ENCODE measurements at places on chromosomes 7 and 10.

DNA sequence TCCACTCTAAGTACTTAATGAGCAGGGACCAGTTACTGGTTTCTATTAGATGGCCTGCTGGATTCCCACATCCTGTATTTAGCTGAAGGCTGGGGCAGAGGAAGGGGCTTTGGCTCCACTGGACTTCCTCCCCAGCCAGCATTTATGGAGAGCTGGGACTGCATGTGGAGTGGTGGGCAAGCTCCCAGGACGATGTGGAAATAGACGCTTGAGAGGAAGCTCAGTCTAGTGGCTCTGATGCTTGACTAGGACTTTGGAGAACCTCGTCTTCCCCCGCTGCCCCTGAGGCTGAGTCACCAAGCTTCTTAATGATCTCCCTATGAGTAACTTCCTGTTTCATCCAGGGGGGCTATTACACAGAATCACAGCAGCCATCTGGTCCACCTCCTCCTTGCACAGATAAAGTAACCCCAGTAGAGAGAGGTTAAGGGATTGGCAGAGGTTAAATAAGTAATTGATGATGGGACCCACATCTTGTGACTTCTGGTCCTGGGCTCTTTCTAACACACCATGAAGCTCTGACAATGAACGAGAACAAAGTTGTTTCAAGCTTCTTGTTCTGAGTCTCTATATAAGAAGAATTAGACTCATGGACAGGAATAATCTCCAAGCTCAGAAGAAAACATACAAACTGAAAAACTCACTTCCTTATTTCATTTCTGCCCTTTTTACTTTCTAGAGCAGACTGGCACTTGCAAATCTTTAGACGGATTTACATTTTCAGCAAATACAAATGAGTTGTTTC lies 126.2 kb downstream of the PRPF18 start:
- no peak for DNase-seq

DNA sequence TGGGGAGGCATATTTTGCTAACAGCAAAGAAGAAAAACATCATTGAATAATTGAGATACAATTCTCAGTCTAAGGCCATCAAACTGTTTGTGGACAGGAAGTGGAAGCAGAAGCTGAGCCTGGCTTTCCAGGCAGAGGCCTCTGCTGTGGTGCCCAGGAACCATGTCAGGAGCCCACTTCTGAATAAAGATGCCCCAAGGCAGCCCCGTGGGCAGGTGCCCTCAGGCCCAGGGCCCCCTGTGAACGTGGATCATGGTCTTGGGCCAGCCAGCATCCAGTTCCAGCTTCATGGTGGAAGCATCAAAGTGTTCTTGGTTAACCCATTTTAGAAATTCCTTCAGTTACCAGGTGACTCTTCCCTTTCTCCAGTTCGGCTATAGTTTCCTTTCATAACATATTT lies 346.8 kb downstream of the PTPRN2 start:
- DNase-seq, result no peak

DNA sequence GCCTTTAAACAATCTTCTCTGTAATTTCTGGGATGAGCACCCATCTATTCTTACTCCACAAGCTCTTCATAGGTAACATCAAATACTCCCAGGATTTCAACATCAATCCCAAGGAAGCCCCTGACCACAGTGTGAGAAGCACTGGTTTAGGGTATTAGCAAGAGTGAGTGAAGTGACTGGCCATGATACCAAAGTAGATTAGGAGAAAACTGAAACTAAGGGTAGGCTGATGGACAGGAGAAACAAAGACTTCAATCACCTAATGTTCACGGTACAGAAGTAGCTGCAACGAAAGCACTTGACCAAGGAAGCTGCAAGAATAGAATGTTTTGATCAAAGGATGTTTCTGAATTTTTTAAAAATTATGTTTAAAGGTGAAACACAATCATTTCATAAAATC lies 49.8 kb downstream of the LMBR1 start:
- DNase-seq, result no peak

- no peak for DNase-seq
These were observed 20.9 kb upstream of the BTBD16 start for GRCh38 chr10:122249991-122250750.

- DNase-seq, result no peak
These were observed 184.0 kb upstream of the INHBA start for GRCh38 chr7:41886901-41887311.

GRCh38 chr10:29669149-29669548 lies 34.4 kb upstream of the SVIL start:
- DNase-seq, result no peak

- no peak for DNase-seq
These were observed 122.9 kb upstream of the PPIF start for GRCh38 chr10:79224263-79224949.

DNA sequence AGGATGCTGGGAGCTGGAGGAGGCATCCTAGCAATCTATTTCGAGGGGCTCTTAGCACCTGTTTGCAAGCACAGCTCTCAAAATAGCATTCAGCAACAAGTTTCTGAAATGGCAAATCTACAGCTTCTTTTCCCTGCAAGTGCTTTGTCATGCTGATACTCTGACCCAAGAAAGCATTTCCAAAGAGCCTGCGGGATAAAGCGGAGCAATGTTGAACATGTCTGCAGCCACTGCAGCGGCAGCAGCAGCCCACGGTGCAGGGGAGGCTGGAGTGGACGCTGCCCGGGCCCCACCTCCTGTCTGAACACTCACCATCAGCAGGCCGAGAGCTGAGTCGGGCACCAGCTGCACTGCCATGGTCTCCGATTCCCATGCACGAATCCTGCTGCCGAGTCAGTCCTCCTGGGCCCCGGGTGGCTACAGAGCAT lies 964 bp downstream of the FRMD4A start:
- no peak for DNase-seq

- DNase-seq, result no peak
These were observed 35.3 kb downstream of the ABCB5 start for GRCh38 chr7:20650782-20651181.

- DNase-seq, result no peak
These were observed 157.8 kb downstream of the ANLN start for GRCh38 chr7:36547416-36547815.

DNA sequence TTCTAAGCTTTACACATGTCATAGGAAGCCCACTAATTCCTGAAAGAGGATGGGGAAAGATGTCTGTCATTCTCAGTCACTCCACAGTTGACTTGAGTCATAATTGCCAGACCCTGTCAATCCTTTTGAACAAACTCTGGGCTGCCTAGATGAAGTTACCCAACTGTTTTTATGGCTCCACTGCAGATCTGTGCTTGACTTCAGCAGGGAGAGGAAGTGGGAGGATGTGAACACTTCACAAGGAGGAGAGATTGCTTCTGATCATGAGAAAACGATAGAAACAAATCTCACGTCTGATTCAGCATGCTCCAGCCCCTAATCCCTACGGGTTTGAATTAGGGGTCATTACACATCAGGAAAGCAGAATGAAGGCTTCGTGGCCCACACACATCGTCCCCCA lies 596.6 kb upstream of the CELF2 start:
- DNase-seq, result no peak

DNA sequence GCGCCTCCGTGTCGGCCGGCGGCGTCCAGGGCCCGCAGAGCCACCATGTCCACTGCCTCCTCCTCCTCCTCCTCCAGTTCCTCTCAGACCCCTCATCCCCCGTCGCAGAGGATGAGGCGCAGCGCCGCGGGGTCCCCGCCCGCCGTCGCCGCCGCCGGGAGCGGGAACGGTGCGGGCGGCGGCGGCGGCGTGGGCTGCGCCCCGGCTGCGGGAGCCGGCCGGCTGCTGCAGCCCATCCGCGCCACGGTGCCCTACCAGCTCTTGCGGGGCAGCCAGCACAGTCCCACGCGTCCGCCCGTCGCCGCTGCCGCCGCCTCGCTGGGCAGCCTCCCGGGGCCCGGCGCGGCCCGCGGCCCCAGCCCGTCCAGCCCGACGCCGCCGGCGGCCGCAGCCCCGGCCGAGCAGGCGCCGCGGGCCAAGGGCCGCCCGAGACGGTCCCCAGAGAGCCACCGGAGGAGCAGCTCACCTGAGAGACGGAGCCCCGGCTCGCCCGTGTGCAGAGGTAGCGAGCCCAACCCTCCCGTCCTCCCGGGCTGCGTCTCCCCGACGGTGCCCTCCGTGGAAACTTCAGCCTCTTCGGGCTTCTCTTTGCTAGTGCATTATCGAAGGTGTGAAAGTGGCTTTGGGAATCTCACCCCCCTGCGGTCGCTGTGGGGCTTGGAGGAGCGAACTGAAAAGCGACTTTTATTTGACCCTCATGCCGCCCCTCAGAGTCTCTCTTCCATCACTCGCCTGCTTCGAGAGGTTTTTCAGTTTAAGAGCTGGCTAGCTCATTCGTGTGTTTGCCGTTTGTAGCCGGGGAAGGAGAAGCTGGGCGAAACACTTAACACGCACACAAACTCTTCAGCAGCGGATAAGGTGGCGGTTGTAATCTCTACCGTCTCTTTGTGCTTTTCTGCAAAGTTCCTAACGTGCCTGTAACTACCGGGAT lies 975 bp downstream of the GLCCI1 start:
- DNase-seq, result no peak

- no peak for DNase-seq
These were observed 18.1 kb downstream of the STRA8 start for GRCh38 chr7:135251496-135252391.

Measured in stimulated activated CD4-positive, alpha-beta T cell treated with anti-CD3 and anti-CD28 coated beads, Interleukin-12 subunit alpha, Interleukin-12 subunit beta, amount 100 ng/mL, for 24 hours (primary cell).